M059J (cell line): ENCODE measurements at places on chromosomes 11 and 22. TPM values are rescaled to one million over a fixed set of nuclear protein-coding genes. Genes with fewer than 3 reads are reported as not detected.

The TSPAN18 gene
- total RNA-seq, result 1.1 and 2.5 TPM in 2 replicates

The PDE3B gene
- not detected in 2 replicates for total RNA-seq

- no peak for DNase-seq
Measured at GRCh38 chr11:36450110-36450572, 59.9 kb downstream of the TRAF6 start.

DNA sequence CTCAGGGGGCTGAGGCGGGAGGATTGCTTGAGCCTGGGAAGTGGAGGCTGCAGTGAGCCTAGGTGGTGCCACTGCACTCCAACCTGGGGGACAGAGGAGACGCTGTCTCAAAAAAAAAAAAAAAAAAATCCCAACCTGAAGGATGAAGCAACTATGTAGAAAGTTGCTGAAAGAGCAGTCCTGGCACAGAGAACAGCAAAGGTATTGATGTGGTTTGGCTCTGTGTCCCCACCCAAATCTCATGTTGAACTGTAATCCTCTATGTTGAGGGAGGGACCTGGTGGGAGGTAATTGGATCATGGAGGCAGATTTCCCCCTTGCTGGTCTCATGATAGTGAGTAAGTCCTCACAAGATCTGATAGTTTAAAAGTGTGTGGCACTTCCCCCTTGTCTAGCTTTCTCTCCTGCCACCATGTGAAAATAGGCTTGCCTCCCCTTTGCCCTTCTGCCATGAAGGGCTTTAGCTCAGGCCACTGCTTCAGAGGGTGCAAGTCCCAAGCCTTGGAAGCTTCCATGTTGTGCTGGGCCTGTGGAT lies 10.7 kb upstream of the SERPING1 start:
- DNase-seq, result no peak

GRCh38 chr22:25098445-25099081 lies 101.1 kb upstream of the CRYBB3 start:
- no peak for DNase-seq

DNA sequence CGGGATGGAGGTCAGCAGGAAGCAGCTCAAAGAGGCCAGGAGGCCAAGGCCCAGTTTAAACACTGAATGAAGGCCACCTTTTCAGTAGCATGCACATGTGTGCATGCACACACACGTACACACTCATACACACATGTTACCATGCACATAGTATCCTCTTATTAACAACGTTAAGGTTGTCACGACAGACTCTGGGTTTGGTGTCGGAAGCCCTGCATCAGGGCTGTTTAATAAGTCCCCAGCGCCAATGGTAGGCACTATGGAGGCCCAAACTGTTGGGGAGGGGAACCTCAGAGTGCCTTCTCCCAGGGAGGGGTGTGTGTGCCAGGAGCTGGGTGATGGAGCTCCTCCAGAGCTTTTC lies 39.5 kb upstream of the ADA2 start:
- DNase-seq, result no peak
